ENCODE measurements at places on chromosomes 2 and 18. TPM values are rescaled to one million over a fixed set of nuclear protein-coding genes. Genes with fewer than 3 reads are reported as not detected.

ZNF236 gene
- 21.0 TPM for total RNA-seq

NPPC gene
- total RNA-seq, result 18.5 TPM

TMEM17 gene
- total RNA-seq, result 0.91 TPM

HOXD4 gene
- not detected for total RNA-seq

CNGA3 gene
- 7.6 TPM for total RNA-seq

DNA sequence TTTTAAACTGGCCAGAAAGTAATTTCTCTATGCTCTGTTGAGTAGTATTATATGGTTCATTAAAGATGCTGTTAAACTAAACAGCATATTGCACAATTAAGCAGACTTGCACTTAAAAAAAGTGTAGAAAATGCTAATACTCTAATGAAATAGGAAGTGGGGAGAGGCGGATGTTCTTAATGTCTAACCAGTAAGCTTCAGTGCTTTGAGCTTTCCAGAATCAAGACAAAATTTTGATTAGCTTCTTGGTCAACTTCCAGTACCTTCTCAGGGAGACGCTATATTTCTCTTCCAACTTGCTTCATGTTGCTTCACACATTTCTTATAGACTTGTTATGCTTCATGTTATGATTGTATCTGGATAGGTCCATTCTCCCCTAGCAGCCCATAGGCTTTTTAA is 89.1 kb downstream of the MAP2 start:
- DNase-seq, result no peak

DNA sequence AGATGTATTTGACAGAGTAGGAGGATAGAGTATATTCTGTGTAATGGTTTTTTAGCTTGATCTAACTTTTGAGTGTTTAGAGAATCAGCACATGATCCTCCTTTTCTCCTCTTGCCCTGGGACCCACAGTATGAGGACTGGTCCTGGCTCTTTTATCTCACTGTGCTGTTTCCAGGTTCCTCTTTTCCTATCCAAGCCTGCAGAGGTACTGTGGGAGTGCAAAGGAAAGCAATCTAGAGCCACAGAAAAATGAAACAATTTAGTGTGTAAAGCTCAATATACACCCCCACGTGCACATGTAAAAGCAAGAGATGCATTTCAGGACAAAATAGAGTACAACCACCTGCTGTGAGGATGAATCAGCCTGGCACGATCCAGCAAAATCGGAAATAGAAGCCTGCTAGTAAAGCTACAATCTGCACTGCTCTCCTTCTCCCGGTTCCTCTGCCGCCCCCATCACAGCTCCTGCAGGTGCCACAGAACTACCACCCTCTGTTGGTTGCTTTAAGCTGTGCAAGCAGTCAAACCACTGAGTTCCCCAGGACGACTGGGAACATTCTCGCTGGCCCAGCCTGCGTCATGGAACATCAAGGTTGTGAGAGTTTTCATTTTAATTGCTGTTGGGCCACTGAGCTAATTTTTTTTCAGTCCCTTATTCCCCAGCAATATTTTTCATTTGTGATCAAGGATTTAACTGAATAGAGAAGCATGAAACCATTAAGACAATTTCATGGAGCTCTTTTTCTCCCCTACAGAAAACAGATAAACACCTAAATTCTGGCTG is 47.8 kb upstream of the MAPRE3 start:
- peak; percentile 68 for DNase-seq

DNA sequence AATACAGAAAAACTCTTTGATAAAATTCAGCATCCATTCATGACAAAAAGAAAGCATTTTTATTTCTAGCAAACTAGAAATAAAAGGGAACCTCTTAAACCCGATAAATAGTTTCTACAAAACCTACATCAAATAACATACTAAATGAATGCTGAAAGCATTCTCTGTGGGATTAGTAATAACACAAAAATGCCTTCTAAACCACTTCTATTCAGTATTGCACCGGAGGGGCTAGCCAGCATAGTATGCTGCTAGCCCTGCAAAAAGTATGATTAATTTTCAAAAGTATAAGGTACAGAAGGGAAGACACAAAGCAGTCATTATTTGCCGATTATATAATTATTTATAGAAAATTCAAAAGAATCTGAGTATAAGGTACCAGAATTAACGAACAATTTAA is 145.2 kb downstream of the DTNB start:
- no peak for DNase-seq

GRCh38 chr18:61544178-61544577 is 210.9 kb downstream of the CDH20 start:
- no peak for DNase-seq

- DNase-seq, result no peak
Measured at GRCh38 chr18:13611142-13611600, 115.2 kb downstream of the FAM210A start.

DNA sequence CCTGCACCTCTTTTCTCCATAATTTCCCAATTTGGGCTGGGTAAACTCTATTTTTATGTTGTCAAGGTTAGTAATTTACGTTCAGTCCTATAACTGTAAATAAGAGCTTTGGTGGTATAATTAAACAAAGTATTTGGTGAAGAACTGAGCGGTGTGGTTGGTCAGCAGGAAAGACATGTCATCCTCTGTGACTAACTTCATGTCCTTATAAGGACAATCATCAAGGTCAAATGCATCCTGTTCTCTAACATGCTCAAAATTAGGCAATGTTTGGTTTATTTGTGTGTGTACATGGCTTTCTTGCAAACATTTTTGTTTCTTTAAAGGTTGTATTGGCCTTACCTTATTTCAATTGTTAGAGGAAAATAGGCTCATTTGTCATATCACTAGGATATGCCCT is 121.5 kb upstream of the NABP1 start:
- DNase-seq, result no peak

DNA sequence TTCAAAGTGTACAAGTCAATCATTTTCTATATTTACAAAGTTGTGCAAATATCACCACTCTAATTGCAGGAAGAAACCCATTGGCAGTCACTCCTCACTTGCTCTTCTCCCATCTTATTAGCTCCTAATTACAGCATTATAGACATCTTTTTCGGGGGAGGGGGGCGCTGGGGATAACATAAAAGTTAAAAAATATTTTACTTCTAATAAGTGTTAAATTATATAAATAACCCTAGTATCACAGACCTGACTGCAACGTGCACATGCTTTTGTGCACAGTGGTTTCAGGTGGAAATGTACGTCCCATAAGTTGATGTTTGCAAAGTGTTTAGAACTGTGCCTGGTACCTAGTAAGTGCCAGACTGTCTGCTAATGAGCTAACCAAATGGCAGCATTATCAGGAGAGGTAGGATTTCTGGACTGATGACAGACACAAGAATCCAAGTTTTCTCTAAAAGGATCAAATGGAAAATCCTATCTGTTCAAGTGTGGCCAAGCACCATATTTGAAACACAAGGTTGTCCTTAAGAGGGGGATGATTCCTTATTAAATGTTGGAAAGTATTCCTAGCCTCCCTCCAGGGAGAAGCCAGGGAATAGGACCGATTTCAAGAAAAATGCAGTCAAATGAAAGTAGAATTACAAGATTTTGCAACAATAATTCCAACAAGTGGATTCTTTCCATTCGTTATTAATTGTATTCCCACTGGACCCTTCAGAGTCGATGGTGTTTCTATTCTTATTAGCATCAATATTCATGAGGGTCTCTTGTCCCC is 70.0 kb downstream of the ACKR3 start:
- no peak for DNase-seq

DNA sequence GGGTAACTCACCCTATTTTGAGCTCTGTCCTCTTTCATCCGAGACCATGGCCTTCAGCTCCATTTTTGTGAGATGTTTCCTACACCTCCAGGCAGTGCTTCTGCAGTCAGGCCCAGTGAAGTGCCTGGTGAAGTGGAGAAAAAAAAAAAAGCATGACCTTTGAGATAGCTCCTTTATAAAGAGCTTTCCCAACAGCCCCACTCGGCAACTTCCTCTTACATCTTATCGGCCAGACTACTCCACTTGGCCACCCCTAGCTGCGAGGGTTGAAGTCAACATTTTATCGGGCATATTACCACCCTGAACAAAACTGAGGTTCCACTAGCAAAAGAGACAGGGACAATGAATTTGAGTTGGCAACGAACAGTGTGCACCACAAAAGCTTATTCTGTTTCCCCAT is 124.8 kb upstream of the RNF152 start:
- DNase-seq, result no peak

DNA sequence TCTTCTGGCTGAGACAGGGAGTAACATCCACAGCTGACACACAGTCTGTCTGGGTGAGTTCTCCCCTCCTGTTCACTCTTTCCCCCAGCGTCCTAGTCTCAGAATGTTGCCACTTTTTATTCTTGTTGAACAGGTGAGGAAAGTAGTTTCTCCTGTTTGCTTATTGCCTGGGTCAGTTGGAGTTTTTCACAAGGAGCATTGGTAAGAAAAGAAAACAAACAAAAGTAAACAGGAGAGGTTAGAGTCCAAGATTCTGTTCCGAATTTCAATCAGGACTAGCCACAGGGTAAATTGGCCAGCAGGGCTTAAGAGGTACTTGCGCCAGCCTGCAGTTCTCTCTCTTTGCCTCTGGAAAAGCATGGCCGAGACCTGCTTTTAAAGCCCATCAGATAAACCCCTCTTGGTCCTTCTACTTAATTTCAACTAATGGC is 255.0 kb upstream of the EPAS1 start:
- no peak for DNase-seq

GRCh38 chr18:52275817-52276216 is 64.2 kb upstream of the DCC start:
- DNase-seq, result no peak

DNA sequence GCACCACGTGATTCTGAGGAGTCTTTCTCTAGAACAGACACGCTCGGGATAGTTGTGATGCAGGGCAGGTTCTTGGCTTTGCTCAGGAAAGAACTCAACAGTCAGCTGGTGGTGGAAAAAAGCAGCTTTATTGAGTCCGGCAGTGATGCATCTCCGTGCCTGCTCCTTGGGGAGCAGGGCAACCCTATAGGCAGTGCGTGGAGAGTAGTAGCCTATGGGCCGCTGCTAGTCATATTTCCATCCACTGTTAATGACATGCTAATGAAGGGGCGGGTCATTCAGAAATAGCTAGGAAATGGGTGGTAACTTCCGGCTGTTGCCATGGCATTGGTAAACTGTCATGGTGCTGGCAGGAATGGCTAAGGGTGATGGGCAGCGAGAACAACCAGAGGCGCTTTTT is 11.6 kb upstream of the ACKR3 start:
- no peak for DNase-seq

DNA sequence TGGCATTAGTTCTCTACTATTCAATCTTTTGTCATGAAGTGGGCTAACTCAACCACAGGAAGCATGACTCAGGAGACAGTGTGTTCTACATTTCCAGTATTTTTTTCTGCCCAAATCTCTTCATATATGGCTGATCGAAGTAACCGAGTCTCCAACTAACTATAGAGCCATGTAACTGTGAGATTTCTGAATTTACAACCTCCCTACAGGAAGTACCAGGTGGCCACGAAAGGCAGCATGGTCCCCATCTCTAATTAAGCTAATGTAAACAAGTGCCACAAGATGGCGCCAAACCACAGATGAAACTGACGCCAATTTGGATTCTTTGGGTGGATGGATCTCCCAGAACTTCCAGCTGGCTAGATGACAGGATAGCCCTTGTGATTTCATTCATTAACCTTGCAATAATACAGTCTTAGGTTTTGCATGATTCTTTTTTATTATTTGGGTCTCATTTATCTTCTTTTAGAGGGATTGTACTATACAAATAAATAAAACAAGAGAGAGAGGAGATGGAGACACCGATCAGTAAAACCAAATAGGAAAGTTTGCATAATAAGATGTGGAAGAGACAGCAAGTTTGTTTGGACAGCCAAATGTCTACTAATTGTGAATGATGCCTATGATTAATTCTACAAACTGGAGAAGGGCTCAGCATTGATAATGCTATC is 18.3 kb upstream of the ARHGAP15 start:
- DNase-seq, result peak; percentile 54

GRCh38 chr2:156437272-156437930 is 1.2 kb downstream of the GPD2 start:
- DNase-seq, result no peak

GRCh38 chr2:25417715-25418369 is 76.1 kb upstream of the DNMT3A start:
- no peak for DNase-seq

GRCh38 chr2:3604991-3605961 is 10.4 kb downstream of the COLEC11 start:
- DNase-seq, result no peak

- DNase-seq, result no peak
Measured at GRCh38 chr2:156423674-156424282, 12.4 kb upstream of the GPD2 start.

- DNase-seq, result no peak
Measured at GRCh38 chr2:48600917-48601316, 16.7 kb upstream of the GTF2A1L start.

DNA sequence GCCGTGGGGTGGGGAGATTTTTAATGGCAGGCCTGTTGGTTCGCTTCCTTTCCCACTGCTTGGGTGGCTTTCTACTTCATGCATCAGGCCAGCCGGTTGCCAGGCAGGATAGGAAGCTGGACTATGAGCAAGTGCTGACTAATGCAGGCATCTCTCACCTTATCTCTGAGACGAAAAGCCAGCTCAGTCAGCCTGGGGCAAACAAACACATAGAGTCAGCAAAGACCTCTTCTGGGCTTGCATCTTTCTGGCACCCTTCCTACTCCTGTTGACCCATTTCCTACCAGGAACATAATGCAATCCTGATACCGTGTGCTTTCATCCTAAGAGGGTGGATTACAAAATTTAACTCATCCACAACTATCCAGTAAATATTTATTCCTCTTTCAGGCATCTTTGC is 416.6 kb upstream of the MEX3C start:
- no peak for DNase-seq

Measured in glutamatergic neuron (in vitro differentiated cells).